ENCODE measurements at places on chromosomes 6 and 20.

- no peak for DNase-seq
These were observed 4.0 kb downstream of the PKIG start for GRCh38 chr20:44586289-44586911.

- no peak for DNase-seq
These were observed 536 bp downstream of the ZFP57 start for GRCh38 chr6:29680416-29680815.

- no peak for DNase-seq
These were observed 257.5 kb downstream of the ARID1B start for GRCh38 chr6:157034436-157035230.

DNA sequence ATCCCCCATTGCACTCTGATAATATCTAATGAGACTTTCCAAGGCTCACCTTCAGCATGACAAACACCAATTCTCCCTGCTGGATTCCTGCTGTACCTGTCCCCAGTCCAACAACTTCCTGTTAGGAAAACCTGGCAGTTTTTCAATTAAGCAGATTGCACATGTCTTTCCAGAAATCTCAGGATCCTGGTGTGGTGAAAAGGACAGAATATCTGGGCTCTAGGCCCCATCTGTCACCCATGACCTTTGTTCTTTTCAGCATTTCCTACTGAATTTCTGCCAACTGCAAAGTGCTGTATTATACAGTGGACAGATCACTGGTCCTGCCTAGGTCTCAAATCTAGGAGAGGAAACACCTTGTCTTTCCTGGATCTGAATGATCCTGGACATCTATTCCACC is 27.7 kb upstream of the DTNBP1 start:
- no peak for DNase-seq

DNA sequence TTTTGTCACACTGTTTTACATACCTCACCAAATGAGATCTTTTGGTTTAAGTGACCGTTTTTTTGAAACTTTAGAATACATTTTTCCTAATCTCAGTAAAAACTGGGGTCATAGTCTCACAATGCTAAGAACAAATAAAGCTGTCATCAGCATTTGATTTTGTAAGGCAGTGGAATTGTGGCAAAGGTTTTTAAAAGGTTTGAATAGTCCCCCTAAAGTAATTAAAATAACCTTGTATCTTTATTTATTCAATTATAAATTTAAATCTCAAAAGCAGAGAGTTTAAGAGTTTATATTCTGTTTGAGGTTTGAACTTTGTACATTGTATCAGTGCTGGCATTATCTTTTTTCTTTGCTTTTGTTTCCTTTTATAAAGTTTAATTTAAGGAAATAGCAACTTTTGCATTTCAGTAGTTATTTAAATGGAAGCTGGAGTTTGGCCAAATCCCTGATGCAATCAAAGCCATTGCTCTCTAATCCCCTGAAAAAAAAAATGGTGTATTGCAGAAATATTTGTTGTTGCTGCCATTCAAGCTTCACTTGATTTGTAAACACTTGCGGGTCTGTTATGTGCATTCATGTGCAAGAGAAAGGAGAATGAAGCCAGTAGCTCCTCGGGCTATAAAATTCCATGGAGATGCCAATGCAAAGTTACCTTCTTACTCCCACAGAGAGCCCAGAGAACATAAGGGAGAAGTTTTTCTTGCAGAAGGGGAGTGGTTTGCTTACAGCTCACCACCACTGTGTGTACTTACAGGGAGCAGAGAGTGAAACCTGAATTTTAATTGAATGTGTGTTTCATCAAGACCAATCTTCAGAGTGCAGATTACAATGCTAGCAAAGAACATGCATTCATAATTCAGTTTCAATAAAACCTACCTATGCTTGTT is 391.8 kb downstream of the ARHGAP18 start:
- DNase-seq = peak; percentile 46

Data from fibroblast of skin of left quadriceps (primary cell).